ENCODE measurements at places on chromosomes 7 and 10.

DNA sequence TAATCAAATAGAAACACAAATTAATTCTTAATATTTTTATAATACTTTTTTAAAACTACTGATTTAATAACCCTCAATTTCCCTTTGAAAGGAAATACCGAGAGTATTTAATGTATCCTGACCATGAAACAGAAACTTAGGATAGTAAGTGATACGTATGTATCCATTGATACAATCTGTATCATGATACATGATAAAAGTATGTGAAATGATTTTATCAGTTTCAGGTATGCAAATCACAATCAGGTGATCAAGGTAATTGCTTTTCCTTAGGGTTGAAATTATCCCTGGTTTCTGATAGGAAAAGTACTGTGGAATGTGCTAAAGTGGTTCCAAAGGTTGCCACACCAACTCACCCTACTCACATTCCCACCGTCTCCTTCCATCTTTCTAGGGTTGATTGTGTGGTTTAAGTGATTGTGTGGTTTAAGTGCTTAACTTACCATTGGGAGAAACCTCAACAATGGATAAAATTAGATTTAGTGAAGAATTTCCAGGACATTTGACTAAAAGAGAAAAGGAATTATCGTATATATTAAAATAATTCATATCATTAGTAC is 138.3 kb downstream of the LRRN3 start:
- no peak for DNase-seq

GRCh38 chr10:127996586-127996985 is 89.7 kb downstream of the PTPRE start:
- DNase-seq, result no peak

DNA sequence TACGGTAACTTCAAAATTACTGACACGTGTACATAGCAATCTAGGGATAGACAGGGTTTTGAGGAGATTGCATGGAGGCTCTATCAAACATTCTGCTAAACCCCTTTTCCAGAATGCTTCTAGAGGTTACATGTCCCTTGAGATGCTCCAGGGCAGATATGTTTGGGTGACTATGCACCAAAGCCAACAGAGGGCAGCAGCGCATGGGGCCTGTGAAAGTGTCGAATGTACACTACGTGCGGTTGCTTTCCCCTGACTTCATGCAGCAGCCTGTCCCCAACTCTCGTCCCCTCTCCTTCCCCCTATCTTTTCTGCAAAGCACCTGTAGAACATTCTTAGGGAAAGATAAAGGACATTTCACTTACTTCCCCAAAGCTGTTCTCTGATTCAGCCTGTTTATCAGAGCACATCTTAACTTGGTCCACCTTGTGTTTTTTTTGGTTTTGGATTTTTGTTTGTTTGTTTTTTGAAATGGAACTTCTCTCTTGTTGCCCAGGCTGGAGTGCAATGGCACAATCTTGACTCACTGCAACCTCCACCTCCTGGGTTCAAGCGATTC is 90.2 kb downstream of the UBE3C start:
- no peak for DNase-seq

DNA sequence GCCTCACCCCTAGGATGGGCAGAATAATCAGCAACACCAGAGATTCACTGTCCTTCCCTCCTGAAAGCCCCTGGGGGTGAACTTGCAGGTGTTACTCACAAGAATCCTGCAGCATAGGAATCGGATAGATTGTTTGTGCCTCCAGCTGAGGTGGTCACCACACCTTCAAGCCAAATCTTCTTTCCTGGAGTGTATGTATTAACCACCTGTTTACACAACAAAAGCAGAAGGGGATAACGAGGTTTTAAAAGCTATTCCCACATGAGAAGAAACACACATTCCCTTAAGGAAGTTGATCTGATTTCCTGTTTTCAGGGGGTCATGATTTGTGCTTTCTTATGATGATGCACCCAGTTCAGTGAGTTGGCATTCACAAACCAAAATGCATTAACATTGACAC is 173.8 kb upstream of the HPS1 start:
- no peak for DNase-seq

- DNase-seq, result no peak
Observed at GRCh38 chr10:88064608-88065382, 201.4 kb downstream of the PTEN start.

All from NCI-H2029 (cell line).